ENCODE measurements at places on chromosomes 6 and 20.

DNA sequence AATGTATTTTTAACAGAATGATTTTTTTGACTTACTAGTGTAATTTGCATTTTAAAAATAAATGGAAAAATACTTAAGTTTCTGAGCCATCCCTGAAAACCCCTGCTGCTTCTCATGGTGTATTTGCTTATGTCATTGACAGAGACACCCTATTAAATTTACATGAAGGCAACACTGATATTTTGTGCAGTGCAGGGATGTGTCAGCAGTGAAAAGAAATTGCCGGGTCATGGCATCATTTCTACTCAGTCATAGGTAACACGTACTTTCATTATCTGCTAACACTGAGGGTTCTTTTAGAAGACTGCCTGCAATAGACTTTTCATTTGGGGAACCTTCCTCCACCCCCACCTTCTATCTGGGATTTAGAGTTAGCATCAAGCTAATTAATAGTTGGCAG lies 136.7 kb upstream of the RNF217 start:
- DNase-seq, result no peak

- no peak for DNase-seq
These were observed 9.0 kb downstream of the MOXD1 start for GRCh38 chr6:132392270-132392646.

GRCh38 chr6:51554029-51554428 lies 533.4 kb downstream of the PKHD1 start:
- DNase-seq, result no peak

DNA sequence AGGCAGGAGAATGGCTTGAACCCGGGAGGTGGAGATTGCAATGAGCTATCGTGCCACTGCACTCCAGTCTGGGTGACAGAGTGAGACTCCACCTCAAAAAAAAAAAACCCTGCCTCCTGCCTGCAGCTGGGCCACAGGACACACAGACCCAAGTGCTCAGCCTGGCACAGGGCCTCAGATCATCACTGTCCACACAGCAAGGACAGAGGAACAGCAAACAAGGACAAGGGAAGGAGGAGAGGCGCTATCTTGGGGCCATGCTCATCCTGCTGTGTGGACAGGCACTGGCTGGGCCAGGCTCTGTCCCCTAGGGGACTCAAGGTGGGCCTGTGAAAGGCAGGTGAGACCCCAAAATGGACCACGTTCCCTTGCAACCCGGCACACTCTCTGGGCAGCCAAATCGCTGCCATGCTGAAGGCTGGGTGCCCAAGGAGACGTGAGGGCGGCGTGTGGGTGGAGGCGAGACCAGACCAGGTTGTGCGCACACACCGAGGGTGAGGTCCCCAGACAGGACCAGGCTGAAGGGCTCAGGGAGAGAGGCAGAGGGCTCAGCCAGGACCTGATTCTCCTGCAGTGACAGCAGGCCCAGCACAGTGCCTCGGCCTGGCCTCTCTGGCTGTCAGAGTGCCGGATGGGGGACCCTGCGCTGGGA lies 9.1 kb downstream of the UCKL1 start:
- DNase-seq, result no peak

DNA sequence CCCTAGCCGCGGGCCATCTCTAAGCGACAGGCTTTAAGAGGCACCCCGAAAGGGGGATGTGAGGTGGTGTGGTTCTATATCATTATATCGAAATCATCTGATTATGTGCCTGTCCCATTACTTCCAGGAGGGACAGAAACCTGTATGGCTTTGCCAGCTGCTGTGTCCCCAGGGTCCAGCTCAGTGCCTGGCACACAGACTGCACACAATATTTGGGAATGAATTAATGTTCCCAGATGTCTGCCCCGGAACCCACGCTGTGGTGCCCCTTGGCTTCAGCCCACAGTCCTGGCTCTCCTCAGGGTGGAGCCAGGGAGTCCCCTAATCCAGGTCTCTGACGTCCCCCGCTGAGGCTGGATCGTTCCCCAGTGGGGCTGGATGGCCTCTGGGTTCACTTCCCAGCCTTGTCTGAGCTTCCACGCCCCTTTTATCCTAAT lies 8.9 kb upstream of the AHCY start:
- no peak for DNase-seq

GRCh38 chr20:13430346-13431002 lies 208.3 kb downstream of the TASP1 start:
- no peak for DNase-seq

GRCh38 chr6:139109558-139109957 lies 25.3 kb upstream of the HECA start:
- no peak for DNase-seq

DNA sequence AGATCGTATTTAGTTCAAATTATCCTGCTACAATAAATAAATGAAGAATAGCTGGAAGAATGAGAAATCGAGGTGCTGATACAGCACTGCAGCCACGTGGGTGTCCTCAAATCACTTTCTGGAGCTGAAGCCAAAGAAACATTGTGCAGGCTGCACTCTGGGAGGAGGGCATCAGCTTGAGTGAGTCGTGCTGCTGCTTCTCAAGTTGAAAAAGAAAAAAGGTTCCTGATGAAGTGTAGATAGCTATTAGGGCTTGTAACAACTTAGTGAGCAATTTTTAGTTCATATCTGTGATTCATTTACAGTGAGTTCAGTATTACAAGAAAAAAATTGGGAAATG lies 40.5 kb downstream of the DSE start:
- DNase-seq, result no peak

Measured in right lung (tissue), 10 donors.